ENCODE measurements at places on chromosomes 11 and 22.

GRCh38 chr11:48154151-48154550 lies 62.5 kb upstream of the OR4B1 start:
- no peak for DNase-seq

DNA sequence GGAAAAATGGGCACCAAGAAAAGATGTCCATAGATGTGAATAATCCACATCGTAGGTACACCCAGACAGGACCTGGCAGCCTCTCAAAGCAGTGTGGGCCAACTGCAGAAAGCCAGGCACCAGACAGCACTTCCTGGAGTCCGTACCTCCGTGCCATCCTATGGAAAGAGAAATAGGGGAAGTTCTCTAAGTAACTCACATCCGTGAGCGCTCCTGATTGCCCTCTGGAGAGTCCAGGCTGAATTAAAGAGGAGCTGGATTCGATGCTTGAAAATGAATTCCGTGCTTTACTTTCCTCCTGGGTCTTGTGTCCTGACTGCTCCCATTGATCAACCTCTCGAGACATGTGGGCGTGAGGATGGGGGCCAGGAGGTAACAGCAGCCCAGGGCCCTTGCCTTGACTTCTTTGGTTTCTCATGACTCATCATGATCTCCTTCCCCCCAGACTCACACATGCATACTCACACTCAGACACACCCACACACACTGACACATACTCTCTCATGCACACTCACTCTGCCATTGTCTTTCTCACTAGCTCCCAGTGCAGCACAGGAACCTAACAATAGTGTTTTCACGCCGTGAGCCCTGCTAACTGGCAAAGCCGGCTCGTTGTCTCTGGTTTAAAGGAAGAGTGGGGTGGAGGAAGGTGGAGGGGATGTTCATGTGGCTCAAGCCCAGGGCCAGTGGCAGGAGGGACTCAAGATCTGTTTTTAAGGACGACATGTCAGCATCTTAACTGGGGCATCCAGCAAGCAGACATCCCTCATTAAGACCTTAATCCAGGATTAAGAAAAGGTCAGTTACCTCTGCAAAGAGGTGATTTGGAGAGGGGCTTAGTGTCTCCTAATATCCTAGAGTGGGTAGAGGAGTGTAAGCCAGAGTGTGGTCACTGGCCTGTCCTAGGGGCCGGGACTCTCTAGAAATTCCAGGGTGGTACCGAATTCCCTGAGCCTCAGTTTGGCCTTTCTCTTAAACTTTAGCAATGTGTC lies 104.2 kb downstream of the SCN3B start:
- DNase-seq = no peak

- no peak for DNase-seq
These were observed 153.1 kb downstream of the UVRAG start for GRCh38 chr11:75968021-75968625.

DNA sequence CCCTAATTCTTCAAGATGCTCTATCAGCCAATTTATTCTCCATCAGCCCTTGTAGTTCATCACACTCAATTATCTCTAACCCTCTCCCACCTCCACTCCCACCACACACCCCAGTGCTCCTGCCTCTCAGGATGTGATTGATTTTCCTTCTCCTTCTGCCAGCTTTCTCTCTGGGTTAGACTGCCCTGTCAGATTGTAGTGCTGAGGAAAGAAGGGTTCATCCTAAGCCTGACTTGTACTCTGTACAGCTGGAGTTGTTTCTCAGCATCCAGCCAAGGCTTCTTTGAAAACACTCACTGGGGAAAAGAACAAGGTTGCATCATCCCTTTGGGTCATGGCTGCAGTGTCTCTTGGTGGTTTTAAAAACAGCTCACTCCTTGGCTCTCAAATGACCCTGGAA lies 61.2 kb downstream of the CECR2 start:
- no peak for DNase-seq

GRCh38 chr11:43819926-43820325 lies 60.7 kb upstream of the ALKBH3 start:
- DNase-seq = no peak

- no peak for DNase-seq
These were observed 817 bp downstream of the PANX3 start for GRCh38 chr11:124612045-124612444.

DNA sequence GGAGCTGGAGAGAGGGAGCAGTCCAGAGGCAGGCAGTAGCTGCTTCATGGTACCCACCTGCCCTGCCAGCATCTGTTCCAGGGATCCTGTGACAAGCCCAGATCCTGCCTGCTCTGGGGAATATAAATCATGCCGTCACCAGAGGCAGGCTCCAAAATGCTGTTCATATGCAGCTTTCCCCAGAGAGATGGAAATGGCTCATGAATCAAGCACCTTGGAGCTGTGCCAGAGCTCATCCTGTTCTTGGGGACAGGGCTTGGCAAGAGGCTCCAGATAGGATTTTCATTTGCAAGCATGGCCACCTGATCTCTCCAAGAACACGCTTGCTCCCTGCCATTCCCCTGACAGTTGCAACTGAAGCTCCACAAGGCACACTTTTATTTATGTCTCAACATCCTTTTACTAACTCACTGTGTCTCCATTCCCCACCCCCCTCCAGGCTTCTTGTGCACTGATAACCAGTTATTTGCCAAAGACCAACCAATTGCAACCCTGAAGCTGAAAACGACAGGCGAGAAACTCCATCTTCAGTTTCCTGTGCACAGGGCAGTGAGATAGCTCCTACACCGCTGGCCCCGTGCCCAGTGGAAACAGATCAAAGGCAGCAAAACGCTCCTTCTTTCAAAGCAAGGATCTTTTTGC lies 115.8 kb upstream of the PITPNB start:
- no peak for DNase-seq

DNA sequence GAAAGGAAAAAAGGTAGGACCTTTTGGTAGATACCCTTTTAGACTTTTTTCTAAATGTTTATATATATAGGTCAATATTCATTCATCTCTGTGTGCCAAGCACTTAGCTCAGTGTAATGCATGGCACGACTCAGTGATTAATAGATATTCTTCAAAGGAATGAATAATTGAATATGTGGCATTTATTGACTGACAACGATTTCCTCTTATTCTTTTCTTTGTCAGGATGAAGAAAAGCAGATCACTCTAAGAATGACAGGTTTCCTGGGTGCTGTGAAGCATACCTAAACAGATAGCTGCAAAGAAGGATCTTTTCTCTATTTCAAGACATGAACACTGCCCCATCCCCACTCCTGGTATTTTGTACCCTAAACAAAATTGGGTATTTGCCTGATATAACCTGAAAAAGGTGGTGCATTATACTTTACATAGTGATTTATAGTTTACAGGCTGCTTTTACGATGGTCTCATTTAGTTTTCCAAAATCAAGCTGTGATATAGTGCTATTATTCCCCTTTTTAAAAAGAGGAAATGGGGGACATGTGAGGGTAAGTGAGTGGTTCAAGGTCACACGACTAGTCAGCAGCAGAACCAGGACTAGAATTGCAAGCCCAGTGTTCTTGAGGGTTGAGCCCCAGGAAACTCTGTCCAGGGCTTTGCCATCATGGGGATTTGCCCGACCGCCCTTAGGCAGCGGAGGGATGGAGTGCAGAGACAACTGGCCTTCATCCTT lies 32.9 kb upstream of the CLMP start:
- no peak for DNase-seq

- no peak for DNase-seq
These were observed 30.6 kb upstream of the TFIP11 start for GRCh38 chr22:26542831-26543230.

DNA sequence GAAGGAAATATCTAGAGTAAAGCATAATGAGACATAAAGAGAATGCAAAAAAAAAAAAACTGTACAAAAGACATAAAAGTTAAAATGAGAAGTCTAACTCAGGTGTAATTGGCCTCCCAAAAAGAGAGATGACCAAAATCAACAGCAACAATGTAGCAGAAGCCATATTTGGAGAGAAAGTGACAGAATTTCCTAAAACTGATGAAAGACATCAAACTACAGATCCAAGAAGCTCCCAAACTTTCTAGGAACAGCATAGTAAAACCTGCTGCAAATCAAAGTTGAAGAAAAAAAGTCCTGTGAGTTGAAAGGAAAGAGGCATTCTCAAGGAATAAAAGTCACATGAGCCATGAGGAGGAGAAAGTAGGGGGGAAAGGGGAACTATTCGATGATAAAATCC lies 231.3 kb downstream of the METTL15 start:
- no peak for DNase-seq

DNA sequence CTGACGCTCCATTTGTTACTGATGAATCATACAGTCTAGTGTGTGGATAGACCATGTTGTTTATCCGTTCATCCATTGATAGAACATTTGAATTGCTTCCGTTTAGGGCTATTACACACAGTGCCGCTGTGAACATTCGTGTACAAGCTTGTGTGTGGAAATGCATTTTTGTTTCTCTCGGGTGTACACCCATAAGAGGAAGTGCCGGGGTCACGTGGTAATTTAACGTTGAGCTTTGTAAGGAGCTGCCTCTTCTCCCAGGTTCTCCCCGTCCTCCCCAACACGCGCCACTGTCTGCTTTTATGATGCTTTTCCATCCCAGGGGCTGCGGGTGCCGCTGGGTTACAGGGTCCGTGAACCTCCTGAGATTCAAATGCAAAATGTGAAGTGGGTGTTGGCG lies 142.3 kb downstream of the IGLL1 start:
- no peak for DNase-seq

DNA sequence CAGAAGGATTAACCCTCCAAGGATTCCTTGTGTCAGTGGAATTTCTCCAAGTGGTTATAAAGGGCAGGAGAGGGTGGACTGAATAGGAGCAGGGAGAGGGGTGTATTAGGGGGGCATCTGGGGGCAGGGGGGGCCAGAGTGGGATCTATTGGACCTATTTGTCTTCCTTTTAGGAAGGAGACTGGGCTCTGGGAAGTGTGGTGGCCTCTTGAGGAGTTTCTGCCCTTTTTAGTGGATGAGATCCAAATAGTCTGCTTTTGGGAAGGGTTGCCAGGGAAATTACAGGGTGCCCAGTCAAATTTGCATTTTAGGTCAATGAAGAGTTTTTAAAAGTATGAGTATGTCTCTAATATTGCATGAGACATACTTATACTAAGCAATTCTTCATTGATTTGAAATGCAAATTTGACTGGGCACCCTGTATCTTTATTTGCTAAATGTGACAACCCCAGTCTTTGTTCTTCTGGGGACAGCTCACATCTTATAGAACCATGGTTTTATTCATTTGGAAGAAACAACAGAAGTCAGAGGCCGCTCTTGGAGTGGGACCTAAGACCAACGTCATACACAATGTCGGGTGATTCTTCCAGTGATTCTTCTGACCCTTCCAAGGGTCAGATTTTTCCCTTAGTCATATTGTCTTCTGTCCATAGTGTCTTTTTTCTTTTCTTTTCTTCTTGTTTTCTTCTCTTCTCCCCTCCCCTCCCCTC lies 429 bp upstream of the SLC22A6 start:
- DNase-seq = no peak

DNA sequence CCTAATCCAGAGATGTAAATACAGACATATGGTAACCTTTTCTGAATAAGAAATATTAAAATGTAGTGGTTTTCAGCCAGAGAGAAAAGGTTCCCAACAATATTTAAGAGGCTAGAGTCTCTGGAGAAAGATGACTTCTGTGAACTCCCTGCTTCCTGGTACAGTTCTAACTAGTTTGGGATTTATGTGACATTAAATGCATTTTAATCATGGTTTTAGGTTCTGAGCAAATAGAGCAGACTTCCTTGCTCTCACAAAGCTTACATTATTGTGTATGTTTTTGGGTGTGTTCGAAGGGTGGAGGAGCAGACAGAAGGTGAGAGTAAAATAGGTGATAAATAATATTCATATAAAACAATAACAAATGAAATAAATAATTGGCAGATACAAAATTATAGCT lies 250.1 kb upstream of the LUZP2 start:
- DNase-seq = no peak

- DNase-seq = no peak
These were observed 10.6 kb downstream of the MUC5B start for GRCh38 chr11:1233351-1234053.

DNA sequence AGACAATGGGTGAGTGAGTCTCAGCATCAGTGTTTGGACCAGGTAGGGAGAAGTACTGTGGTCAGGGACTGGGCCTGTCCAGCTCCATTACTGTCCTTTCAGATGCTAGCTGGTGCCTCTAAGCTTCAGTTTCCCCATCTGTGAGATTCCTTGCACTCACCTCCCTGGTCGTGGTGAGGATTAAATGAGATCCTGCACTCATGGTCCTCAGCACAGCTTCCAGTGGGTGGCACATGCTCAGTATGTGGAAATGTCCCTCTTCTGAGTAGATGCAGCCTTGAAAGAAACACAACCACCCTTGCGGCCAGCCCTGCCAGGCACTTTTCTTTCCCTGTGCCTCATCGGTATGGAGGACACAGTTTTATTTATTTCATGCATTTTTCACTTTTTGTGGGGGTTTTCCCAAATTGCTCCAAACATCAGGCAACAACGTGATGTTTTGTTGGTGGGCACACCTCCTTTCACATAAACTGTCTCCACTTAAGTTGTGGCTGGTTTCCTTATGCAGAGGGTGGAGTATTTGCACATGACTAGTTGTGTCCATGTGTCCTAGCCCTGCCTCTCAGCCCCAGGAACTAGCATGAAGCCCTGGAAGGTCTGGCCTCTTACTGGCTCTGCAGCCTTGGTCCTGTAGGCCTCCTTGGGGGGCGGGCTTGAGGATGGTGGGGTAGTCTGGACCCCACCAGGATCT lies 1.1 kb downstream of the LZTR1 start:
- no peak for DNase-seq

DNA sequence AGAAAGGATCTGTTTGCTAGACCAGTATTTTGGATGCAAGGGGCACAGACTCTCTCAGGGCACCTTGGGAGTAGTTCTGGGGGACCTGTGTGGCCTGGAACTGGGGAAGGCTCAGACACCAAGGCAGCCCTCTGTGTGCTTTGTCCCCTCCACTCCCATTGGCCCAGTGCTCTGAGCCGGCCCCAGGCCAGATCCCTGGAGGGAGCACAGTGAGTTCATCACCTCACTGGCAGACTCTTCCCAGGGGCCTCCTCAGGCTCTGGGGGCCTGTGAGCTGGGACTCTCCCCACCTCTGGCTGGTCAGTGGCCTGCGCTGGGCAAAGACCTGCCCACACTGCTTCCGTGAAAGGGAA lies 51.7 kb downstream of the CHRDL2 start:
- no peak for DNase-seq

DNA sequence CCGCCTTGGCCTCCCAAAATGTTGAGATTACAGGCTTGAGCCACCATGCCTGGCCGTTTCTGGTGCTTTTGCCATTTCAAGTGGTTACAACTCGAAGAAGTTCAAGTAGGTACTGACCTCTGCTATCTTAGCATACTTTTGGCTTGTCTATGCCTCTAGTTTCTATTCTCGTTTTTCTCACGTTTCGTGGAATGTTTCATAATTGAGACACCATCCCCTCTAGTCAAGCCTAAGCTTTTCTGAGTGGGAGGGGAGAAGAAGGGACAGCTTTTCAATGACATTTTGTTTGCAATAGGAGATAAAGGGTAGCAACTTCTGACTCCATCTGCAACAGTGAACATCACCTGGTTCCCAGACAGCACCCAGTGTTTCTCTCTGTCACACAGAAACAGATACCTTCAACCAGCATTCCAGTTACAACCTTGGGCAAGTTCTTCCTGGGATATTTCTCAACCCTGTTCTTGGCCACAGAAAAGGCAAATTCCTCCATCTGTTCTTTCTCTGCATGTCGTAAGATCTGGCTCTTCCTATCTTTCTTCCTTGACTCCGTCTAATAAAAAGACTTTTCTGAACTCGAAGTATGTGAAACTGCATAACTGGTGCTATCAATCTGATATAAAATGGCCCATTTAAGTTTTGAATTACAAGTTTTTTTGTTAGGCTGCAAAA lies 25.5 kb downstream of the DDI1 start:
- DNase-seq = no peak
